ENCODE measurements at places on chromosomes 13 and 19.

DNA sequence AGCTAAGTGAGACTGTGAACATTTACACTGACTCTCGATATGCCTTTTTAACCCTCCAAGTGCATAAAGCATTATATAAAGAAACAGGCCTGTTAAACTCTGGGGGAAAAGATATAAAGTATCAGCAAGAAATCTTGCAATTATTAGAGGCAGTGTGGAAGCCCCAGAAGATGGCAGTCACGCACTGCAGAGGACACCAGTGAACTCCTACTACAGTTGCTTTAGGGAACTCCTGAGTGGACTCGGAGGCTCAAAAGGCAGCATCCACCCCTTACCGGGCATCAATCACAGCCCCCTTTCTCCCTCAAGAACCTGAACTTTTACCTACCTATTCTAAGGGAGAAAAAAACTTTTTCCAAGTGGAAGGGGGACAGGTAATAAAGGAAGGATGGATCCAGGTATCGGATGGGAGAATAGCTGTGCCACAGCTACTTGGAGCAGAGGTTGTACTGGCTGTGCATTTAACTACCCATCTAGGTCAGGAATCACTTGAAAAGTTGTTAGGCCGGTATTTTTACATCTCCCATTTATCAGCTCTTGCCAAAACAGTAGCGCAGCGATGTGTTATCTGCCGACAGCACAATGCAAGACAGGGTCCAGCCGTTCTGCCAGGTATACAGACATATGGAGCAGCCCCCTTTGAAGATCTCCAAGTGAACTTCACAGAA lies 80.1 kb downstream of the ZNF486 start:
- peak; percentile 5 for DNase-seq

DNA sequence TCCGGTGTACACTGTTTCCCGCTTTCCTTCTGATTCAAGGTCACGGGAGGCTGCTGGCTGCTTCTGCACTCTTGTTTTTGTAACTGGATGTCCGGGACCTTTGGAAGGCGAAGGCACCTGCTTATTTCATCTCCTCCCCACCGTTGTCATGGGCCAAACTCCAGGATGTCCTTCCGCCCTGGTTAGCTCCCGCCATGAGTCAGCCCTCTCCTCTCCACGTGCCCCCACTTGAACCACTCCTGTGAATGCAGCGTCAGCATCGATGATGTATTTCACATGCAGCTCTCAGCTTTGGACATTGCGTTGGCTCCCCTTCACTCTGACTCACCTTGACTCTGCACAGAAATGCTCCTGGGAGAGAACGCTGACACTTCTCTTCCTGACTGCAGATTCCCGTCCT lies 5.5 kb upstream of the GALP start:
- DNase-seq: no peak

DNA sequence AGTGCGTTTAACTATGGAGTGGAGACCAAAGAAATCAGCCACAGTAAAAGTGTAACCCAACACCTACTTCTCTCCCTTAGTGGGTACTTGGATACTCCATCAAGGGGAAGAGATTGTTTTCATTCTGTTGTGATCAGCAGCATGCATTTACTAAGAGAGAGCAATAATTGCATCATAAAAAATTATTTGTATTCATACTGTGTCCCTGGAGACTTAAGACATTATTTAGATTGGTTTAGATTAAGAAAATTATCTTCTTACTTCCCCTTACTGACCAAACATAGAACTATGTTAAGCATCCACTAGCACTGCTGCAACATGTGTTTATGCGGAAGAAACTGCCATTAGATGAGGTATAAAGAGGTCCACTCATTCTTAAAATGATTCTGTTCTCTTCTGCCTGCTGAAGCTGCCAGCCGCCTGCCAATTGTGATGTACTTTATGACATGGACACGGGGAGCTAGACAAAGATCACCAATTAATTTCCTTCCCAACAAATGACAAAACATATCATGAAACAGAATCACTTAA lies 738.5 kb downstream of the DIAPH3 start:
- no peak for DNase-seq

- no peak for DNase-seq
These were observed 13.2 kb downstream of the SPINT2 start for GRCh38 chr19:38277549-38277948.

DNA sequence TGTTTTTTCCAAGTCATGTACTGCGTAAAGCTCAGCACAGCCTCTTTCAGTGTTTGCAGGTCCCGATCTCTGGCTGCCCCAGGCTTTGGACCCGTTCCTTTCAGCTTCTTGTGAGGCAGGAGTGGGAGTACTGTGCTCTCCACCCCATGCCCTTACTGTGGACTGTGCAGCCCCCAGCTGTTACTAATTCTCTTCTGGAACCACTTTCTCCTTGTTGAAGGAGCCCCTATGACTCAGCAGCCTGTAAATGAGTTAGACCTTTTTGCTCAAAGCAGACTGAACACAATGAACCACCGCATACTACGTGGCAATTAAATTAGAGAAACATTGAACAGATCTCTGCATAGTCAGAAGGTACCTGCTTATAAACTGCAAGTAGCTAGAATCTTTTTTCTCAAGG lies 39.0 kb downstream of the SERTM1 start:
- no peak for DNase-seq

DNA sequence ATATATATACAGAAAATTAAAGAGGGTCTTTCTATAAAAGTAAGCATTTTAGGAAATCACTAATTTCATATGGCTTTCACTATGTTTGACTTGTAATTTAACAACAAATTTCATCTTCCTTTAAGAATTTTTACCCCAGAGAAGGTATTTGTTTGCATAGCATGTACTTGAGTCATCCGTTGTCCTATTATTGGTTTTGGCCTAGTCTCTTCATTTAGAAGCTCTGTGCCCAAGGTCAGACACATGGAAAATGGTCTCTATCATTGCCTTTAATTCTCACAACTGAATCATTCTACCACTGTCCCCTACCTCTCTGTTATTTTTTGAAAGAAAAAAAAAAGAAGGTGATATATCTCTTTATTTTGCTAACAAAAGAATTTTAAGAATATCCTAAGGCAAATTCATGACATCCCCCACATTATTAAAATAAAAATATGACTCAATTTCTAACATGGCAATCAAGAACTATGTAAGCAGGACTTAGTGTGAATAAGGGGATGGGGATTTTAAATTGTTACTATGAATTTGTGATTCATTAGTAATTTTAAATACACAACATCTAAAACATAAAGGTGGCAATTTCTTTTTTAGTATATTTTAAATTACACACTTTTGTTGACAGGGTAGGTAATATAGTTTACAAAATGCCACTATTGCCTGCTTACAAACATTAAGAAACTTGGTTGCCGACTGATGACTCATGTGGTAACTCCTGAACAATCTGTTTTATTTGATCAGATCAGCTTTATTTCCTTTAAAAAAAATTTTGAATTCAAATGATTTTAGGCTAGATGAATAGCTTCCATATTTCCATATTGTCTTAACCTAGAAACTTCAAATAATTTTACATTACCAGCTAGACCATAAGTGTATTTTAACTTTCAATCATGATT lies 13.9 kb downstream of the SLITRK5 start:
- DNase-seq: no peak

GRCh38 chr13:92941167-92941566 lies 285.4 kb upstream of the GPC6 start:
- DNase-seq: no peak

DNA sequence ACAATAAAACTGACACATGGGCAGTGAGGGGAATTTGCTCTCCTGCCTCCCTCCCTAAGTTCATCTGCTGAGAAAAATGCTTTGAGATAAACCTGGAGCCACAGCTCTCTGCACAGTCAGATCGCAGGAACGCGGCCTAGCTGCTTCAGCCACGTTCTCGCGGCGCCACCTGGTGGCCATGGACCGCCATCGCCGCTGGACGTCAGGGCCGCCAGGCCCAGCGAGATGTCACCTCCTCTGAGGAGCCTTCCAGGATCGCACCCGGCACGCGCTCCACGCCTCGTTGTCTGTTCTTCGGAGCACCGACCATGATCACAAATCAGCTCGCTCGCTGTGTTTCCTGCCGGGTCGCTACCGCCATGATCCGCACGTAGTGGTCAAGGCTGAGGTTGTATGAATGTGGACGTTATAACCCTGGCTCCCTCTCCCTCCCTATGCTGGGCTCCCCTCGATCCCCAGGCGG lies 20.6 kb upstream of the USP29 start:
- DNase-seq: peak; percentile 70

- no peak for DNase-seq
These were observed 18.7 kb downstream of the CAPS start for GRCh38 chr19:5932609-5933262.

DNA sequence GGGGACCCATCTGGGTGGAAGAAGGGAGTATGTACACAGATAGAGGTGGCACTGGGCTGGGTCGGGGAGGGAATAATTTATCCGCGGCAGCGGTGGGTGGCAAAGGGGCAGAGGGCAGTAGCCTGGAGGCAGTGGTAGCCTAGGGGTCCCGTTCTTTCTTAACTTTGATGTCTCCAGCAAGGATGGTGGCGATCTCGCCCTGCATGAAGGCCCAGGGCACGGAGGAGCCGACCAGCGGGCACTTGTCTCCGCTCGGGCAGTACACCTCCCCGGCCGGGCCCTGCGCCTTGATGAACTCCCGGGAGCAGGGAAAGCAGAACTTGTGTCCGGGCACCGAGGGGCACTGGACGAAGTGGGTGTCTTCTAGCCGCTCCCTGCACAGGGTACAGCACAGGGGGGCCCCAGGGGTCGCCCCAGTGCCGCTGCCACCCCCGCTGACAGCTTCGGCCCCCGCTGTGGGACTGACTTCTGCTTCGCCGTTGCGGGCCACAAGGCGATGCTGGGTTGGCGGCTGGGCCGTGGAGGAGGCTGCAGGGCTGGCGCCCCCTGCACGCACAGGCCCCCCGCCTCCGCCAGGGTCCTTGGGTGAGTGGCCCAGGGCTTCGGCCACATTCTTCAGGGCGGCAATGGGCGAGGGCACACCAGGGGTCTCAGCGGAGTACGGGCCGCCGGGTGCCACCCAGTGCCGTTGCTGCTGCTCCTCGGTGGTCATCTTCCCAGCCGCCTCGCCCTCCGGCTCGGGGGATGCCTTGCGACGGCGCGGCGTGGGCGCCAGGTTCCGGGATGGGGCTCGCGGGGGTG lies 1.9 kb downstream of the IRF2BP1 start:
- no peak for DNase-seq

All from anterior cingulate cortex (tissue), 58 donors.